ENCODE measurements at places on chromosomes 16 and 17.

- DNase-seq: no peak
Measured at GRCh38 chr16:57016301-57016700, 26.9 kb downstream of the NLRC5 start.

DNA sequence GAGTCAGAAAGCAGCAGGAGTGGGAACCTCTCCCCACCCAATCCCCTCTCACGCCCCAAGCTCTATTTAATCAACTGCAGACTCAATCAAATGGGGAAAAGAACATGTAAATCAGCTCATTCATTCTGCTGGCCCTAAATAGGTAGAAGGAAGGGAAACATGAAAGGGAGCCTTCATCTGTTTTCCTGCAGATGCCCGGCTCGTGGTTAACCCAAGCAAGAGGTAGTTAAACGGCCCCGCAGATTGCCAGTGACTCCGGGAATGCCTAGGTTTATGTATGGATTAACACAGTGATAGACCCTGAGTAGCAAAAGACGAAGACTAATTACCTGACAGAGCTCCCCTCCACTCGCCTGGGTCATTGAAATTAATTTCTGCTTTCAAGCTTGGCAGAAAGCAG is 542.0 kb downstream of the WWOX start:
- DNase-seq: no peak

GRCh38 chr16:48011466-48011865 is 144.3 kb downstream of the ABCC12 start:
- no peak for DNase-seq

DNA sequence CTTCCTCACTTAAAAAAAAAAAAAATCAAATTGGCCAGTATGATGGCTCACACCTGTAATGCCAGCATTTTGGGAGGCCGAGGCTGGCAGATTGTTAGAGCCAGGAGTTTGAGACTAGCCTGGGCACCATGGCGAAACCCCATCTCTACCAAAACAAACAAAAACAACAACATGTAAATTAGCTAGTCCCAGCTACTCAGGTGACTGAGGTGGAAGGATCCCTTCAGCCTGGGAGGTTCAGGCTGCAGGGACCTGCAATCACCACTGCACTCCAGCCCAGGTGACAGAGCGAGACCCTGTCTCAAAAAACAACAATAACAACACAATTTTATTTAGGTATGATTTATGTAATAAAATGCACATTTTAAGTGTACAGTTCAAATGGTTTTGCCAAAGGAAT is 6.3 kb upstream of the EPOP start:
- DNase-seq: no peak

GRCh38 chr17:63838631-63839171 is 3.8 kb downstream of the SMARCD2 start:
- peak; percentile 81 for DNase-seq

GRCh38 chr17:9307313-9307998 is 268.2 kb downstream of the STX8 start:
- DNase-seq: peak; percentile 57

DNA sequence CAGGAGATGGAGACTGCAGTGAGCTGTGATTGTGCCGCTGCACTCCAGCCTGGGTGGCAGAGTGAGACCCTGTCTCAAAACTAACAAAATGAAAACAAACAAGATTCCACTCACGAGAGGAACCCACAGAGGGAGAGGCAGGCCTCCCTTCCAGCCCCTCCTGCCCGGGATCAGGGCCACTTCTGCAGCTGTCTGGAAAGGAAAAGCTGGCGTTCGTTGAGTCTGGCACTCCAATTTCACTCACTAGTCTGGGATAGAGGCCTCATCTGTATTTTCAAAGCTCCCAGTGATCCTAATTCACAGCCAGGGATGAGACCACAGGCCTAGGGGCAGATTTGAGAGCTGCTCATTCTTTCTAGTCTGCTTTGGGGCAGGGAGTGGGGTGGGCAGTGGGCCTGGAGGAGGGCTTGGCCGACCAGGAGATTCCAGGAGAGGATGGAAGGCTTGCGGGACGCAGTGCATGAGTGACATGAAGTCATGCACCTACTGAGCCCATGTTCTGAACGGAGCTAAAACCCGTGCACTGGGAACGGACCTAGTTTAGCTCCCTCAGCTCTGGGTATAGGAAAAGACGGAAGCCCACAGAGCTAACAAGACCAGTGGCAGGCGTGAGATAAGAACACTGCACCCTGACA is 54.0 kb downstream of the COTL1 start:
- no peak for DNase-seq

GRCh38 chr16:3618769-3619141 is 7.3 kb upstream of the SLX4 start:
- DNase-seq: no peak

GRCh38 chr17:70780031-70780430 is 610.7 kb downstream of the KCNJ2 start:
- DNase-seq: peak; percentile 4

- DNase-seq: peak; percentile 28
Measured at GRCh38 chr16:12390644-12391043, 413.0 kb downstream of the CPPED1 start.

GRCh38 chr17:570388-570787 is 144.3 kb downstream of the VPS53 start:
- no peak for DNase-seq

- DNase-seq: peak; percentile 3
Measured at GRCh38 chr16:7025616-7026190, 306.9 kb upstream of the RBFOX1 start.

- DNase-seq: no peak
Measured at GRCh38 chr16:50267151-50267631, 840 bp downstream of the ADCY7 start.

GRCh38 chr17:33292981-33293867 is at the start of gene ASIC2:
Gene ASIC2 (minus strand): TSS chr17:33293295.
- DNase-seq: peak; percentile 19

GRCh38 chr17:63649813-63650212 is 27.6 kb downstream of the MAP3K3 start:
- DNase-seq: no peak

GRCh38 chr17:64130559-64131001 is 636 bp upstream of the ERN1 start:
- peak; percentile 70 for DNase-seq

- DNase-seq: no peak
Measured at GRCh38 chr16:51577621-51578303, 426.7 kb upstream of the SALL1 start.

GRCh38 chr16:81634380-81635062 is 144.6 kb upstream of the PLCG2 start:
- DNase-seq: peak; percentile 22

- peak; percentile 80 for DNase-seq
Measured at GRCh38 chr17:62628831-62629555, 1.5 kb downstream of the MRC2 start.

DNA sequence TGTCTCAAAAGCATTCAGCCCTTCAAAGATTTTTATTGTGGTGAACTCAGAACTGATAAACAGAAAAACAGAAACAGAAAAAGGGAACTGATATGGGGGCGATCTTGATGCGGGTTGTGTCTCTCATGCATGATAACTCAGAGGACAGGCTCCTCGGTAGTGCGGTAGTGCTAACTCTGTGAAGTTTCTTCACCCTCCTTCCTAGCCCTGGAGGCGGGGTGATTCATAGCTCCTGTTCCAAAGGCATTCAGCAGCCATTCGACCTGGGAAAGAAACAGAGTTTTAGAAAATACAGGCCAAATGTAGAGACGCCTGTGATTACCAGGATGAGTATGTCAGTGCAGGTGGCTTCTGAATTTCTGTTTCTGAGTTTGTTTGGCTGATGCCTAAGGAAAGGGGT is 5.5 kb upstream of the MAF start:
- DNase-seq: peak; percentile 41

GRCh38 chr16:64740261-64740660 is 381.6 kb downstream of the CDH11 start:
- DNase-seq: no peak

DNA sequence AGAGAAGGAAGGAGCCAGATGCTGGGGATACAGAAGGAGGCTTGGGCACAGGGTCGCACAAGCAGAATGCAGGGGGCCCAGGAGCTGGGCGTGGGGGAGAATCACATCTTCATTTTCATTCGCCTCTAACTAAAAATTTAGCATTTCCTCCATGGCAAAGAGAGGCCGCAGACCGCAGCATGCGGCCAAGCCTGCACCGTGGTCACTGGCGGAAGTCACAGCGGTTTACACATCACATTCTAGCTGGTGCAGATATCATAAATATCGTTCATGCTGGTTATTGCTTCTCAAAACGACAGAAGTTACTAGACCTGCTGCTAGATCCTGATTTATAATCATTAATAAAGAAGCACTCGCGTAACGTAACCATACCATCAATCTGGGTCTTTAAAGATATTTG is 162.0 kb downstream of the NTN1 start:
- DNase-seq: no peak

Measured in fibroblast of skin of right biceps (primary cell).